ENCODE measurements at places on chromosomes 12 and 14.

DNA sequence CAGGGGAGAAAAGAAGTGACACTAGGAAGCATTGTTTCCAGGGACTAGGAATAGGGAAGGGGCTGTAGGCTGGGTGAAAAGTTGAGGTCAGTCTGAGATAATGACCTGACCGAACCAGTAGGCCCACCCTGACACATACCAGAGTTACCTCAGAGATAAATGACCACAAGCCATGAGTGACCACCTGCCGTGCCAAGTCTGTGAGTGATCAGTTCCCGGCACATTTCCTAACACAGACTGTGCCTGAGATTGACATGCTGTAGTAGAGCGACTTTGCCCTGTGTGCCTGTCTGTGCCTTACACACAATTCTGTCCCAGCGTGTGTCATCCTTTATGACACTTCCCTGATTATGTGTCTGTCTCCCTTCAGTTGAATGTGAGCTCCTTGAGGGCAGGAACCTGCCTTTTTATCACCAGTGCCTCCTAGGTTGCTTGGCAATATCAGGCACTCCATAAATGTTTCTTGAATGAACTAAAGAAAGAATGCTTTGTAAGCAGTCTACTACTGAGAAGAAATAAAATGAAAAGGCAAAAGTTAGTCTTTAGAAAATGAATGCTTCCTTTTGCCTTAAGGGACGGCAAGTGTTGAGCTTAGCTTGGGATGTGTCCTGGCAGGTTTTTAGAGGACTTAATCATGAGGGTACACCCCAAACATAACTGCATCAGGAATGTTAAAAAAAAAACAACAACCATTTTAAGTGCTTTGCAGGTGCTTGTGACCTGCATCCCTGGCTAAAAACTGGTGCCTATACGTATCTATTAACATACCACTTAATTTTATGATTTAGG, 9.6 kb upstream of the SSPN start:
- DNase-seq, result no peak

DNA sequence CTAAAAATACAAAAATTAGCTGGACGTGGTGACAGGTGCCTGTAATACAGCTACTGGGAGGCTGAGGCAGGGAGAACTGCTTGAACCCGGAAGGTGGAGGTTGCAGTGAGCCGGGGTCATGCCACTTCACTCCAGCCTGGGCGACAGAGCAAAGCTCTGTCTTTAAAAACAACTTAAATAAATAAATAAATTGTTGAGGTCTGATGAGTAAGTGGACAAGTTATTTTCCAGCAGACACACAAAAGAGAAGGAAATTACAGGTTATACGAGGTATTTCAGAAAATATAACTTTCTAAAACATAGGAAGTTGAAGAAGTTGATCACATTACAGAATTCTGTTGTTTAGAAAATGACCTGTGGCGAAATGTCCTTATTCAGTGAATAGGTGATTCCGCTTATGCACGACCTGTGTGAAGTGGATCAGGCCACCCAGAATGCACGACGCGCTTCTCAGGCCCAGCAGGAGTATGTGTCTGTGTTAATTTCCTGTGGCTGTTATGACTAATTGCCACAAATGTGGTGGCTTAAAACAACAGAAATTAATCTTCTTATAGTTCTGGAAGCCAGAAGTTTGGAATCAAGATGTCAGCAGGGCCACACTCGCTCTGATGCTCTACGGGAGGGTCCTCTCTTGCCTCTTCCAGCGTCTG, 38.1 kb downstream of the P2RX7 start:
- DNase-seq, result no peak

DNA sequence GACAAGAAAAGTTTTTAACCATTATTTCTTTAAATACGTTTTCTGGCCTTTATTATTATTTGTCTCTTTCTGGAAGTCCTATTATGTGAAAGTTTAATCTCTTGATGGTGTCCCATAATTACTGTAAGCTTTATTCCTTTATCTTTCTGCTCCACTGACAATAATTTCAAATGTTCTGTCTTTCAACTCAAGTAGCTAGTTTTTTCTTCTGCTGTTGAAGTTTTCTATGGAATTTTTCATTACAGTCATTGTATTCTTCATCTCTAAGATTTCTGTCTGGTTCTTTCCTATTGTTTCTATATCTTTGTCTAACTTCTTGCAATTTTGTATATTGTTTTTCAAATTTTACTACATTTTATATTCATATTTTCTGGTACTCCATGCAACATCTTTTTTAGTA, 173.6 kb upstream of the MGAT4C start:
- no peak for DNase-seq

DNA sequence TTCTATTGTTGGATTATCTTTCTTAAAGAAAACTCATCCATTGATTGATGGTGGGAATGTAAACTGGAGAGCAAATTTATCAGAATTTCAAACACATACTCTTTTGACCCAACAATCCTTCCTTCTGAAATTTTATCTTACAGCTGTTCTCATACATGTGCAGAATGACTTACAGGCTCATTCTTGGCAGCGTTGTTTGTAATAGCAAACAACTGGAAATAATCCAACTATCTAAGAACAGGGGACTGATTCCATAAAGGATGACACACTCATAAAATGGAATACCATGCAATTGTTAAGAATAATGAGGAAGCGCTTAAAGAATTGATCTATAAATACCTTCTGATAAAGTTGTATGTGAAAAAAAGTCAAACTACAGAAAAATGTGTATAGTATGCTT, 24.0 kb downstream of the RHOJ start:
- DNase-seq, result peak; percentile 32

GRCh38 chr14:91257328-91258010, 13.0 kb upstream of the GPR68 start:
- no peak for DNase-seq

Data from cardiac fibroblast (primary cell).